Bronchial smooth muscle cell (primary cell): ENCODE measurements at places on chromosomes 3 and 15. TPM values are rescaled to one million over a fixed set of nuclear protein-coding genes. Genes with fewer than 3 reads are reported as not detected.

PTPRG gene
- 28.7 and 32.6 TPM in 2 replicates for total RNA-seq

MUSTN1 gene
- total RNA-seq = not detected in 2 replicates

ULK3 gene
- 7.4 and 8.2 TPM in 2 replicates for total RNA-seq

FBXW12 gene
- not detected in 2 replicates for total RNA-seq

C3orf70 gene
- 0.16 and 0.34 TPM in 2 replicates for total RNA-seq

ALPK3 gene
- total RNA-seq = 0.16 and 0.17 TPM in 2 replicates

ADAMTSL3 gene
- 0.09 and 0.32 TPM in 2 replicates for total RNA-seq

COL6A5 gene
- not detected in 2 replicates for total RNA-seq

SLCO3A1 gene
- total RNA-seq = 4.1 and 4.9 TPM in 2 replicates
